ENCODE measurements at places on chromosomes 3 and 15. TPM values are rescaled to one million over a fixed set of nuclear protein-coding genes. Genes with fewer than 3 reads are reported as not detected.

The TMEM207 gene
- not detected for total RNA-seq

The PIK3CA gene
- total RNA-seq: 35.9 TPM

The GOLGA8S gene
- total RNA-seq: 0.10 TPM

The EHHADH gene
- total RNA-seq: 4.3 TPM

The AHSG gene
- total RNA-seq: not detected

The SNX22 gene
- total RNA-seq: 0.99 TPM

The AQP9 gene
- total RNA-seq: 7.3 TPM

The UTS2B gene
- 0.39 TPM for total RNA-seq

The LRRIQ4 gene
- total RNA-seq: not detected

The NR2F2 gene
- total RNA-seq: 7.8 TPM

The CPNE9 gene
- total RNA-seq: 0.39 TPM

The MYEF2 gene
- 8.1 TPM for total RNA-seq

The MED12L gene
- 1.5 TPM for total RNA-seq

The NOX5 gene
- 0.39 TPM for total RNA-seq

DNA sequence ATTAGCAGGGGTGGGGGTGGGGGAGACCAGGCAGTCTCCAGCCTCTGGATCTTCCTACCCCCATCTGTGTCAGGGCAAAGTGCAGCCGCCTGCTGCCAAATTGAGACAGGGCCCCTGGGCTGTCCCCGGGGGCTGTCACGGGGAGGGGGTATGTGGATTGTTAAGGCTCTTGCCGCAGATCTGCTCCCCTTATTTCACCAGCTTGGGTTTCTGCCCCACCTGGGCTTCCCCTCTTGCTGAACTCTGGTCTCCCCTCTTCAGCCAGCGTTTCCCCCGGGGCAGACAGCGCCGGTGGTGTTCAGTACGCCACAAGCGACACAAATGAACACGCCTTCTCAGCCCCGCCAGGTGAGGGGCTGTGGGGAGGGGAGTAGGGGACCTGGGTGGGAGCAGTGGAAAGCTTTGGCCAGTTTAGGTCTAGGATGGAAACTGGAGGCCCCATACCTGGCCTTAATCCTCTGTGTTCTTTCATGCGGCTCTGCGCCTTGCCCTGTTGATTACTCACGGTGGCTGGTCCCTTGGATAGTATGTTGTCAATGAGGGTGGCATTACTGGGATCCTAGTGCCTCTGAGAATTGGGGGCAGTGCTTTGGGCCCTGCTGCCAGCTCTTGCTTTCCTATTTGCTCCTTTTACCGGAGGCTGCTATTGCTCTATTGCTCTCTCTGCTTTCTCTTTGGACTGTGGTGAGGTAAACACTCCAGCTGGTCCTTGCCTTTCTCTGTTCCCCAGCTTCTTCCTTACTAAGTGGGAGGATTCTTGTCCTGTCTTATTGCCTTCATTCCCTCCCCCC, 1.7 kb downstream of the EIF4G1 start:
- DNase-seq: no peak

GRCh38 chr15:37865687-37866086, 68.8 kb upstream of the TMCO5A start:
- no peak for DNase-seq

DNA sequence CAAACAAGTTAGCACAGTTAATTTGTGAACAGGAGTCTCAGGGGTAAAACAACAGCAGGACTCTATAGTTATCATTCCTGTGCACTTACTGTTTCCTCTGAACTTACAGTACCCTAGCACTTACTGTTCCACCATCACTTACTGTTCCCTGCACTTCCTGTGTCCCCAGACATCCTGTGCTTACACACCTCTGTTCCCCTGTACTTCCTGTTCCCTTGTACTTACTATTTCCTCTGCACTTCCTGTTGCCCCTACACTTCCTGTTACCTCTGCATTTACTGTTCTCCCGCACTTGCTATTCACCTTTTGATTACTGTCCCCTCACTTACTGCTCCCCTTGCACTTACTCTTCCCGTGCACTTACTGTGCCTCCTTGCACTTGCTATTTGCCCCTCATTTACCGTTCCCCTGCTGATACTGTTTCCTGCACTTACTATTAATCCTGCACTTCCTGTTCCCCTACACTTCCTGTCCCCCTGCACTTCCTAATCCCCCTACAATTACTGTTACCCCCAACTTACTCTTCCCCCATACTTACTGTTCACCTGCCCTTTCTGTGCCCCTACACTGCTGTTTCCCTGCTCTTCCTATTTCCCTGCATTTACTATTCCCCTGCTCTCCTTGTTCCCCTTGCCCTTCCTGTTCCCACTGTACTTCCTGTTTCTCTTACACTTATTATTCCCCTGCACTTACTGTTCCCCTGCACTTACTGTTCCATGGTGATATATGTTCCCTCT, 30.3 kb downstream of the TPRA1 start:
- no peak for DNase-seq

- peak; percentile 55 for DNase-seq
Measured at GRCh38 chr15:75731248-75732151, 18.9 kb upstream of the CSPG4 start.

DNA sequence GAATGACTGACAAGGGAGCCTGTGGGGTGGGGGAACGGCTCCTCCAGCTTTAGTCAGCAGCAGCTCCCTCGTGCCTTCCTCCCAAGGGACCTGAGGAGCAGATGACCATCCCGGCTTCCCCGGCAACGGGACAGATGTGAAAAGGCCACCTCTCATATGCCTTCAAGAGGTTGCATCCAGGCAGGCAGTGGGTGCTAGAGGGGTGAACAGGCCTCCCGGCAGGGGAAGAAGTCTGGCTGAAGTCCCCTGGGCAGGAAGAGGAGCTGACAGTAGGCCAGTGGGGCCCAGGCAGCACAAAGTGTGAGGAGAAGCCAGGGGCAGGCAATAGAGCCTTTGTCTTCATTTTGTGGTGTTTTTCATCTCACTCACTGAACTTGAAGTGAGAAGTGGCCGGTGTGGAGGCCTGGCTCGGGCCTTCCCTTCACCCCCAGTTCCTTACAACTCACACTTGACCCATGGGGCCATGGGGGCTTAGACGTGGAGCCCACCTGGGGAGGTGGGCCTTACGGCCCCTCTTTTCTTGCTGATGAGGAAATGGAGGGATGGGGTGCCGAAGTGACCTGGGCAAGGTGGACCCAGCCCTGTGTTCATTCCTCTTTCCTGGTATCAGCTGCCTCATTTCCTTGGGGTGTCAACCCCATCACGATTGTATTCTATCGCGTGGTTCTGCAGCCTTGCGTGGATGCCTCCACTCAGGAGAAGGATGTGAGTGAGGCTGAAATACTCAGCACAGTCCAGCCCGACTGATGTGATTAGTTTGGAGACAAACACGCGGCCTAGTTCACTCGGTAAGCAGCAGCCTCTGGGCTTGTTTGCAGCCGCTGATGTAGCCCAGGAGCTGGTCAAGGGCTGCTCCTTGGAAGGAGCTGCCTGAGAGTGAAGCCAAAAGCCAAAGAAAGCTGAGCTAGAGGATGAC, 115.5 kb upstream of the ALDH1A3 start:
- no peak for DNase-seq

GRCh38 chr15:69140306-69140705, 20.1 kb upstream of the GLCE start:
- DNase-seq: no peak

GRCh38 chr3:14406336-14406735, 3.9 kb downstream of the SLC6A6 start:
- DNase-seq: no peak

GRCh38 chr15:78075490-78076230, 1.9 kb downstream of the TBC1D2B start:
- peak; percentile 90 for DNase-seq

DNA sequence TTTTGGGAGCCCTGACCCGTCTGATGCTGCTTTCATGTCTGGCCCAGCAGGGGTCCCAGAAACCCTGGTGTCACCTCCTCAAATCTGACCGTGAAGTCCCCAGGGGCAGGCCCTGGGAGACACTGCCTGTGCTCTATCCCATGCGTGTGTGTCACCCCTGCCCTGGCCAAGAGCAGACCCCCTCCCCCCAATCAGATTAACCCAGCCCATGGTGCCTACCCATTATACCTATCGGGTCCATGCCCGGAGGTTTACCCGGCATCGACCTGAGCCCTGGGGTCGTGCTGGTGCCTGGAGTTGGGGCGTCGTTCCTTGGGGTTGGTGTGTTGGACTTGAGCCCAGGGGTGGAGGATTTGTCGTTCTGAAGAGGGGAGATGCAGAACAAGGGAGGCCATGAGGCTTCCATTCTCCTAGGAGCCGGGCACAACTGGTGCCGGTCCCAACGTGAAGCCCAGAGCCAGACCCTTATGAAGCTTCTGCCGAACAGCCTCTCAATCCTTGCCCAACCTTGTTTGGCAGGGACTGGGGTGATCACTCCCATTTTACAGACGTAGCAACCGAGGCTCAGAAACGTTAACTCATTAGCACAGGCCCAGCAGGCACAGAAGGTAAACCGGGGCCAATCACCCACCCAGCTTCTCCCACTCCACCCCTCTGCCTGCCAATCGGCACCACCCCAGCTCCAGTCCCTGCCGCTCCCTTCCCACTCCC, 39.6 kb downstream of the TLE3 start:
- no peak for DNase-seq

DNA sequence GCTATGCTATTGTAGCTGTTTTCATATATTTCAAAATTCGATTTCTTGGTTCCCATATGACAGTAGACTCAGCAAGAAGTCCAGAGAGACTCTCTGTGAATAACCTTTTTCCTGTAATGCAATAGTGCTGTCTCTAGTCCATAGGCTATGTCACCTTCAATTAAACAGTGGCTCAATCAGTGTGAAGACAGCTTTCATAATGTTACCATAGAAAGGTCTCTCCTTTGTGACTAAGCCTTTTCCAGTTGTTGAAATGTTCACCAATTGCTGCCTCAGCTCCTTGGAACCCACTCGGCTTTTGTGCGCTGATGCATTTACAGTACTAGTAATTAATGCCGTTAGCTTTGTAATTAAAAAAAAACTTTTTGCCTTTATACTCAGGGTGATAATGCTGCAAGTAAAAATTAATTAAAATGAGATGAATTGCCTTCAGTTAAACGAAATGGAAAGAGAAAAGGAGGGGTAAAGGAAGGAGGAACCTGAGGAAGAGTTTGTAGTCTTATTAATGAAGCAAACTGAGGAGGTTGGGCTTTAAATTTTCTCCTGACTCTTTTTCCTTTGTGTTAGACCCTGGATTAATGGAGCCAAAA, 214.8 kb downstream of the LSAMP start:
- DNase-seq: no peak

- DNase-seq: no peak
Measured at GRCh38 chr15:77111789-77112188, 40.9 kb upstream of the TSPAN3 start.

DNA sequence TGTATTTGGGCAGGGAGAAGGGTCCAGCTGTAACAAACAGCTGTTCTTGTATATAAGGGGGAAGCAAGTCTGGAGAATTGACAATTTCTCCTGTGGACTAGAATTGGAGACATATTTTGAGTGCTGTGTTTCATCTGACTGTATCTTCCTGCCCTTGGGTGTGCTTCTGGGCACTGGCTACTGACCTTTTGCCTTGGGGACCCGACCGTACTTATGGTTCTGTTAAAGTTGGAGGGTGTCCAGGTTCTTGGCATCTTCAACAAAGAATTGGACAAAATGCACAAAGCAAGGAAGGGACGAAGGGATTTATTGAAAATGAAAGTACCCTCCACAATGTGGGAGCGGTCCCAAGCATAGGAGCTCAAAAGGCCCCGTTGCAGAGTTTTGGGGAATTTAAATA, 31.0 kb downstream of the MAP2K1 start:
- no peak for DNase-seq

- no peak for DNase-seq
Measured at GRCh38 chr15:35565901-35566300, 19.9 kb upstream of the DPH6 start.

GRCh38 chr15:88419830-88420229, 47.4 kb downstream of the MRPL46 start:
- no peak for DNase-seq

DNA sequence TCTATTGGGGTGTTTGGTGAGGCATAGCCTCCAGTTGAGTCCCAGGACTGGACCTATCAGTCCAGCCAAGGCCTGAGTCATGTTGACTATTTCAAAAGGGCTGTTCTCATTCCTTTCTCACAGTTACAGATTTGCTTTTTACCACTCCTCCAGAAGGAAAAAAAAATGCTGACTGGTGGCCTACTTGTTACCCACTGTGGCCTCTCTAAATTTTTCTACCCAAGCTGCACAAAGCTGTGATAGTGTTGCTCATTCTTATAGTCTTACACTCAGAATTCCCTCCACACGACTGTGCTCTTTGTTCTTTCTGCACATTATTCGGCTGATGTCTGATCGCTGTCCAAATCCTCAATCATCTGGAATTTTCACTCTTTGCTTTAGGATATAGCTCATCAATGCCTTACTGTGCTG, 1142.2 kb downstream of the IGSF11 start:
- DNase-seq: no peak

DNA sequence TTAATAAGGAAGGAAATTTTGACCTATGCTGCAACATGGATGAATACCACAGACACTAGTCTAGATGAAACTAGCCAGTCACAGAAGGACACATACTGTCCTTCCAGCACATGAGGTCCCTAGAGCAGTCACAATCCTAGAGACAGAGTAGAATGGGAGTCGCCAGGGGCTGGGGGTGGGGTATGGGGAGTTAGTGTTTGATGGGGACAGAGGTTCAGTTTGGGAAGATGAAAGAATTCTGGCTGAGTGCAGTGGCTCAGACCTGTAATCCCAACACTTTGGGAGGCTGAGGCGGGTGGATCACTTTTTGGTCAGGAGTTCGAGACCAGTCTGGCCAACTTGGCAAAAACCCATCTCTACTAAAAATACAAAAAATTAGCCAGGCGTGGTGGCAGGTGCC, 99.2 kb downstream of the TPRA1 start:
- no peak for DNase-seq

GRCh38 chr3:143895805-143896204, 47.5 kb upstream of the SLC9A9 start:
- DNase-seq: no peak

DNA sequence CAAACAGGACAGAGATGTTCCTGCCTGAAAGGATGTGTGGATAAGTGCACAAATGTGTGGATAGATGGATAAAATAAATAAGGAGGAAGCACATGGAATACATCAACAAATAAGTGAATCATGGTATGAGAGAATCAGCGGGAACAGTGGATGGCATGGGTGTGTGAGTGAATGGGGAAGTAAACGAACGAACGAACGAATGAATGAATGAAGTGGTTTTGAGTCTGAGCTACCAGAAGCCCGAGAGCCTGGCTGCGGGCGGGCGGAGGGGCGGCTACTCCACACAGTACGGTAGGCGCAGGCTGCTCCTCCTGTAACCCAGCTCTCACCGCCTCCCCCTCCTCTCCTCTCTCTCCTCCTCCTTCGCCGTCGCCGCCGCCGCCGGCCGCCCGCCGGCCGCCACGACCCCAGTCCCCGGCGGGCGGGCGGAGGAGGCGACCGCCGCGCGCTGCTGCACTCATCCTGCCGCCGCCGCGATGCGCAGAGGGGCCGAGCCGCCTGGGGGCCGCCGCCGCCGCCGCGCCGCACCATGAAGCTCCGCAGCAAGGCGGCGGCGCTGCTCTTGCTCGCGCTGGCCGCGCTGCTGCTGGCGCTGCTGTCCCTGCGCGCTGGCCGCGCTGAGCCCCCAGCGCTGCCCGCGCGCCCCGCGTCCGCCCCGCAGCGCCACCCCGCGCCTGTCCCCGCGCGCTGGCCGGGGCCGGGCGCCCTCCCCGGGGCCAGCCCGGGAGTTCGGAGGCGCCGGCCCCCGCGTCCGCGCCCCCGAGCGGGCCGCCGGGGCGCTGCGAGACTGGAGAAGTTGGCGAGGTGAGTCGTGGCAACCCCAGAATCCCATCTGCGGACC, at the start of gene GXYLT2:
TSS of gene GXYLT2 (plus strand) at position 342 of the 841 bp plus-strand sequence. CDS start at position 530, 188 bp downstream.
- DNase-seq: peak; percentile 59

- no peak for DNase-seq
Measured at GRCh38 chr3:131081224-131081623, 54.5 kb downstream of the NEK11 start.

All from skin of body (tissue), 3 donors.